ENCODE measurements at places on chromosomes 3 and 15.

DNA sequence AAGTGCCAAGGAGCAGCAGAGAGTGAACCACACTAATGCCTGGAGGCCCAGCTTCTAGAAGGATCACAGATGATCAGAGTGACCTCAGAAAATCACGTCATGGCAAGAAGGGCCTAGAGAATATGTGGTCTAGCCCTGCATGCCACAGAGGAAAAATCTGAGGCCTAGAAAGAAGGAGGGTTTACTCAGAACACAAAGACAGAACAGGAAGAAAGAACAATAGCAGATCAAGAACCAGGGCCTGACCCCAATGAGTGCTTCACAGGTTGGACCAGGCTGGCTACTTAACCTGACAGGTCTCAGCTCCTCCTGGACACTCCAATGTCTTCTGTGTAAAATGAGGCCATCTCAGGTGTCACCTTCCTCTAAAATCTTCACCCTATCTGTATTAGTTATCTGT, 14.2 kb downstream of the RAB6B start:
- DNase-seq, result no peak

DNA sequence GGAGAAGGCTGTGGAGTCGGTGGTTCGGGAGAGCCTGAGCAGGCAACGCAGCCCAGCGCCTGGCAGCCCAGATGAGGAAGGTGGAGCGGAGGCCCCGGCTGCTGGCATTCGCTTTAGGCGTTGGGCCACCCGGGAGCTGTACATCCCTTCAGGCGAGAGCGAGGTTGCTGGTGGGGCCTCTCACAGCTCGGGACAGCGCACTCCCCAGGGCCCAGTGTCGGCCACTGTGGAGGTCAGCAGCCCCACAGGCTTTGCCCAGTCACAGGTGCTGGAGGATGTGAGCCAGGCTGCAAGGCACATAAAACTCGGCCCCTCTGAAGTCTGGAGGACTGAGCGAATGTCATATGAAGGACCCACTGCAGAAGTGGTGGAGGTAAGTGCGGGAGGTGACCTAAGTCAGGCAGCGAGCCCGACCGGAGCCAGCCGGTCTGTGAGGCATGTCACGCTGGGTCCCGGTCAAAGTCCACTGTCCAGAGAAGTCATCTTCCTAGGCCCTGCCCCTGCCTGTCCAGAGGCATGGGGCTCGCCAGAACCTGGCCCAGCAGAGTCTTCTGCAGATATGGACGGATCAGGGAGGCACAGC, 26.7 kb downstream of the SYNM start:
- DNase-seq, result no peak

GRCh38 chr3:130772129-130772528, 25.5 kb upstream of the PIK3R4 start:
- DNase-seq, result no peak

GRCh38 chr3:54123003-54123775, 837 bp downstream of the CACNA2D3 start:
- no peak for DNase-seq

DNA sequence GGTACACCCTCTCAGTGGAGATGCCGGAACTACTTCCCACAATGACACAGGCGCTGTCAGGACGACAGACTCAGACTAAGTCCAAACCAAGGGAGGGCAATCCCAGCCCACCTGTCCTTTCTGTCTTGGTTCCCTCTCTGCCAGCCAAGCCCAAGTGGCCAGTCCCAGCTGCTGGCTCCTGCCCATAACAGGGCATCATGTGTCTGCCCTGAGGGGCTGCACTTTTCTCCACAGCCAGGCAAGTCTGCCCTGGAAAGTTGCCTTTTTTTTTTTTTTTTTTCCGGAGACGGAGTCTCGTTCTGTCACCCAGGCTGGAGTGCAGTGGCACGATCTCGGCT, 20.0 kb upstream of the BCL2A1 start:
- no peak for DNase-seq

DNA sequence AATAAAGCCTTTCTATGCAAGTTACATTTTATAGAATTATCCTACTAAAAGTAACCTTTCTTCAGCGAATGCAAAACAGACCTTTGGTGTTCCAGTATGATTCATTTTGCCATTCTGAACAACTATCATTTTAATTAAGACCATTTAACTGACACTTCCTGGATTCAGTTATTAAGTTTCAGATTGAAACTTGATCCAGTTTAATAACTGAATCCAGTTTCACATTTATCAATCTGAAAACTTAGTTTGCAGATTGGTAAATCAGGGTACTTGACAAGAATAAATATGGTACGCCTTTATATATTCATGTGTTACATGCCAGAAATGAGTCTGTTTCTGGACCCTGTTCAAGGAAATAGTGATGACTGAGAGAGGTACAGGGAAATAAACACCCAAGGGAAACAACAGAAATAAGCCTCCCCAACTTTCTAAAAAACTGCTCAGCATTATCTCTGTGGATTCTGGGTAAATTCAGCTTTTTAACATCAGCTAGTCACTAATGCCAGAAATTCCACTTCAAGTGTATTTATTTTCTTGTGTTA, 23.3 kb upstream of the NFKBIZ start:
- DNase-seq, result no peak
